Esophagus mucosa (tissue), 1 donor: ENCODE measurements at places on chromosomes 6 and 20. TPM values are rescaled to one million over a fixed set of nuclear protein-coding genes. Genes with fewer than 3 reads are reported as not detected.
A peak's percentile ranks its signal among the peaks of the same experiment; 100 is the strongest.

GRCh38 chr6:10014557-10014956 is 400.3 kb downstream of the TFAP2A start:
- ATAC-seq: no peak

LY6G6F gene
- not detected for total RNA-seq

PI3 gene
- total RNA-seq: 1,694 TPM

DNA sequence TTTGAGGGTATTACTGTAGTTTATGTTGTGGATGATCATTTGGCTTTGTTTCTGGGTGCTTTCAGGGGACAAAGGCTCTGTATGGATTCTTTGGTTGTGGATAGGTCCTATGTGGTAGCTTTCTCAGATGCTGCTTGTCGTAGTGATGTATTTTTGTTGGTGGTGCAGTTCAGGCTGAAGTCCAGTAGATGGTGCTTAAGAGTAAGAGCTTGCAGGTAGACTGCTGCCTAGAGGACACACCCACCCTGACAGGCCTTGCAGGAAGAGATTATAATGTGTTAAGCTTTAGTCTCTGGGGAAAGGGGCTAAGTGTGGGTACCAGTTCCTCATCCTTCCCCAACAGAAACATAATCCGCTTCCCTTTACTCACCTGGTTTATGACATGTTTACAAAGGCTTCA is 62.6 kb upstream of the ADGRB3 start:
- ATAC-seq: peak; percentile 48

DNA sequence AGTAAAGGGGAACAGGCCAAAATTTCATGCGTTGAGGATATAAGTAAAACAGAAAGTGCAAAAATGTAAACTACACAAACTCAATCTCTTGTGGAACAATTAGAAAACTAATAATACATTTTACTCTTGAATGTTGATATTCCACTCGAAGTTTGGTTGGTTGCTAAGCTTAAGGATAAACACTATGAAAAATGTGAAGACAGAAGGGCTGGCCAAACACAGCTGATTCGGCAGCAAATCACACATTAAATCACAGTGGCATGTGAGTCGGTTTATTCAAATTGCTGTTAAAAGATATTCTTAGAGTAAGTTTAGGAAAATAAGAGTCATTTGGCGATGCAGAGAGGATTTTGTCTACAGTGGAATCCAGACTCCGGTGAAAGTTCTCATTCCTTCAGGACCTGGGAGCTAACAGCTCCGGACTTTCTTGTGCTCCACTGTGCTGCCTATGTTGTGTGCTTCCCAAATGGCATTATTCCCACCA is 1.4 kb upstream of the EPM2A start:
- no peak for ATAC-seq

GRCh38 chr20:433300-433975 is 25.3 kb downstream of the RBCK1 start:
- ATAC-seq: peak; percentile 75

DNA sequence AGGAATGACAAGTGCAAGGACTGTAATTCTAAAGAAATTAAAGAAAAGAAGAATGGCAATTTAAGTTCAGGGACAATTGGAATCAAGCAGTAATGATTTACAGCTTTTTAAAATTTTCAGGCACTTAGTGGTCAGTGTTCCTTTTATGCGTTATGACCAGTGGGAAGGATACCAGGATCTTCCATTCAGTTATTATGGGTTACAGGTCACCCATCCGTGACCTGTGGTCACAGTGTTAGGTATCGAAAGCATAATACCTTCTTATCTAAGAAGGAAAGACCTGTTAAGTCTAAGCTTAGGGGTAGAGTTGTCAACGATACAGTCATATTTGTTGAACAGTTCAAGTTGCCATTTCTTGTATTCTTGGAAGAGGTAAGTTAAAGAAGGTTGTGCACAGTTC is 253.8 kb downstream of the LAMA2 start:
- ATAC-seq: no peak

DNA sequence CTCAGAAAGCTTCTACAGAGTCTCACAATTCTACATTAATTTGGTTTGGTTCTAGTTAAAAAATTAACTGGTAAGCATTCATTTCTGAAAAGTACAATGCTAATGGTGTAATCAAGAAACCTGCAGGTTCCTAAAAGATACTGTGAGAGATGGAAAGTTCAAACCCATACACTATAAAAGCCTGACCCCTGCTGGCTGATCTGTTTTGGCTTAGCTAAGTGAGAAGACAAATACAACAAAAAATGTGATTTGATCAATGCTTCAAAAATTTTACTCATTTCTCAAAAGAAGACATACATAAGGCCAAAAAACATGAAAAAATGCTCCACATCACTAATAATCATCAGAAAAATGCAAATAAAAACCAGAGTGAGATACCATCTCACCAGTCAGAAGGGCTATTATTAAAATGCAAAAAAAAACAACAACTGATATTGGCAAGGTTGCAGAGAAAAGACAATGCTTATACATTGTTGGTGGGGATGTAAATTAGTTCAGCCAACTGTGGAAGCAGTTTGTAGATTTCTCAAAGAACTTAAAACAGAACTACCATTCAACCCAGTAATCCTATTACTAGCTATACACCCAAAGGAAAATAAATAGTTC is 102.8 kb downstream of the MOXD1 start:
- no peak for ATAC-seq

PPP1R14C gene
- 36.0 TPM for total RNA-seq

DNA sequence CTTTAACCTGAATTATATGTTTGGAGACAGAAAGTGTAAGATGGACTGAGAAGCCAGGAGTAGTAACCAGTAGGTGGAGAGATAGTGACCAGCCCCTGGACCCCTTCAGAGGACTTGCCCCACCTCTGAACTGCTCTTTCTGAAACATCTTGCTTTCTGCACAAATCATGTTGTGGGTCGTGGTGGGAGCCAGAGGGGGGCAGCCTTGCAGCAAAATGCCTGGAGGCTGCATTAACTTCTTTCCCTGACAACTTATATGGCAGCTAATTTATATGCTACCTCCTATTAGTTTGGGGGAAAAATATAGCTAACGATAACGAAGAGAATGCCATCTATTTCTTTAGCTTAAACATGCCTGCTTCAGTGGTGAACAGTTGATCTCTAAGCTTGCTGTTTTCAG is 859.8 kb downstream of the MAFB start:
- ATAC-seq: no peak

ROMO1 gene
- total RNA-seq: 136 TPM

DNA sequence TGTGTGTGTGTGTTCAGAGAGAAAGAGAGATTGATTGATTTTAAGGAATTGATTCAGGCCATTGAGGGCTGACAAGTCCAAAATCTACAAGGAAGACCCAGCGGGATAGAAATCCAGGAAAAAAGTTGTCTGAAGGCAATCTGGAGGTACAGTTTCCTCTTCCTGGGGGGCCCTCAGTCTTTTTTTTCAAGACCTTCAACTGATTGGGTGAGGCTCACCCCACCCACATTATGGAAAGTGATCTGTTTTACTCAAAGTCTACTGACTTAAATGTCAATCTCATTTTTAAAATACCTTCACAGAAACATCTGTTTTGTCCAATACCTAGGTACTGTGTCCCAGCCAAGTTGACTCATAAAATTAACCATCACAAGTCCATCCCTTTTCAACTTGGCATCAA is 243.0 kb upstream of the PLN start:
- no peak for ATAC-seq

RAMACL gene
- total RNA-seq: 0.88 TPM

DNA sequence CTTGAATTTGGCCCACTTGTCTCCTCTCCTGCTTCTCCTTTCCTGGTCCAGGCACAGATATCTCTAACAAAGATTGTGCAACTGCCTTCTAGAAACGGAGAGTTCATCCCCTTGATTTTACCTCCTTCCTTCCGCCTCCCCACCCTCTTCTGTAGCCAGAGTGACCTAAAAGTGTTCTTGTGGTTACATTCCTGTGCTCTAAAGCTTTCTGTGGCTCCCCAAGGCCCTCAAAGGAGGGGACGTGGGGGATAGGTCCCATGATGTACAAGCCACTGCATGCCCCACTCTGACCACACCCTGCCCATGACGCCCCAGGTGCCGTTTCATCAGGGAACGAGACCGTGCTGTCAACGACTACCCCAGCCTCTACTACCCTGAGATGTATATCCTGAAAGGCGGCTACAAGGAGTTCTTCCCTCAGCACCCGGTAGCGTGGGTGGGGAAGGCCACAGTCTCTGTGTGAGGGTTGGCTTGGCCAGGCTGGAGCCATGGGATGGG is 8.2 kb downstream of the CDC25B start:
- peak; percentile 25 for ATAC-seq

DNA sequence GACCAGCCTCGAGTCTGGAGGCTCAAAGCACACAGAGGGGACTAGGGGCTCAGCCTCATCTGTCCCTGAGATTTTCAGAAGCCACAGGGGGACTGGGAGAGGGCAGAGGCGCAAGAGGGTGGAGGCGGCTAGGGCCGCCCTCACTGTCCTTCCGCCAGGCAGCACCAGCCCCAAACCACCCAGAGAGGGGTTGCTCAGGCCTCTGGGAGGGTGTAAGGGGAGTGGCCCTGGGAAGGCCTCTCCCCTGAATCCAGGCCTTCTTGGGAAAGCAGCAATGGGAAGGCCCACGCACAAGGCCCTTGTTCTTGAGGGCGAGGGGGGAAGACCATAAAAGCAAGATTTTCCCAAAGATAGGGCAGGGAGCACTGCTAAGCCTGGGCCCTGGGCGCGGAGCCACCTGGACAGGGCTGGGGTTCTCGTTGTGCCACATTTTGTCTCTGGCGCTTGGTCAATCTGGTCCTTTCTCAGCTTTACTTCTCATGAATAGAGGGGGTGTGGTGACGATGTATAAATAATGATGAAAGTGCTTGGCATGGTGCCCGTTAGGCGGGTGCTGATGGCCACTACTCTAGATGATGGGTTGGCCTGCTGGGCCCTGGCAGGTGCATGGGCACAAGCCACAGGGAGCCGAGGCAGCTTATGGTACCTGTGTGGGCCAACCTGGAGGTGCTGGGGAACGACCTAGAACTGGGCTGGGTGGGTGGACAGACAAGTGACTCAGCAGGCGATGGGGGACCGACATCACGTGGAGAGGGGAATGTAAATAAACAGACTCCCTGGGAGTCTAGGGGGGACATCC is 4.8 kb downstream of the SAMD10 start:
- no peak for ATAC-seq

DNA sequence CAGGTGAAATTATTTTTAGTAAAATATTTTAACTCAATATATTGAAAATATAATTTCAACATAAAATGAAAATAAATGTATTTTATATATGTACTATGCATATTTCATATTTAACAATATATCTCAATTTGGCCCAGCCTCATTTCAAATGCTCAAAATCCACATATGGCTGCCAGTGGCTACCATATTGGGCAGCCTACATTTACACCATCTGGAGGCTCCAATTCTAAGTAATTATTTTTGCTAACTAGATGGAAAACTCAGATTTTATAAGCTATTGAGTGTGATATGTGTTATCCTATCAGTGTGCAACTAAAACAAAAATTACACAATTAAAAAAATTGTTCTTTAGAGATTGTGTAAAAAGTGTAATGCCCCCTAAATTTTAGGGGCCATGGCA is 96.9 kb downstream of the SOX4 start:
- ATAC-seq: no peak

GRCh38 chr20:45860560-45861220 is 3.3 kb downstream of the ZSWIM3 start:
- no peak for ATAC-seq

- no peak for ATAC-seq
These were observed 34.9 kb upstream of the ARHGAP18 start for GRCh38 chr6:129744880-129745237.

GRCh38 chr6:149234051-149234962 is 83.2 kb upstream of the TAB2 start:
- ATAC-seq: no peak

- no peak for ATAC-seq
These were observed 95.0 kb downstream of the ARHGAP18 start for GRCh38 chr6:129615020-129615419.

TTBK1 gene
- total RNA-seq: not detected

DNA sequence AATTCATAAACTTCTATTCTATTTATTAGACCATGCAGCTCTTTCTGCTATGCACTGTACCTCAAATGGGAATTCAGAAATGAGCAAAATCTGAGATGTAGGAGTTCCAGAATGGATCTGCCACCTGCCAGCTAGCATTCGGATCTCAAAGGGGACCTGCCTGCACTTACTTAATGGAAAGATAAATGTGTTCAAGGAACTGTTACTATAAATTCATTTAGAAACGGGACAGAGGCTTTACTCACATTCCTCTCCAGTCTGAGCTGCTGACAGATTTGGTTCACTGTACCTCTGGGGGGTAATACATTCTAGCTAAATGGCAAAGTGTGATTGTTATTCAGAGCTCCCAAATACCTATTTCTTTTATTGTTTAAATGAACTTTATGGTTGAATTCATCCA is 384.1 kb downstream of the GRIK2 start:
- no peak for ATAC-seq
